CD4-positive, alpha-beta T cell treated with Interleukin-17A for 4 hours (primary cell): ENCODE measurements at places on chromosomes 2 and 18.
A peak's percentile ranks its signal among the peaks of the same experiment; 100 is the strongest.

- no peak for DNase-seq
Observed at GRCh38 chr2:187874786-187875185, 320.6 kb upstream of the TFPI start.

- DNase-seq = no peak
Observed at GRCh38 chr2:7458066-7458465, 540.9 kb downstream of the RNF144A start.

DNA sequence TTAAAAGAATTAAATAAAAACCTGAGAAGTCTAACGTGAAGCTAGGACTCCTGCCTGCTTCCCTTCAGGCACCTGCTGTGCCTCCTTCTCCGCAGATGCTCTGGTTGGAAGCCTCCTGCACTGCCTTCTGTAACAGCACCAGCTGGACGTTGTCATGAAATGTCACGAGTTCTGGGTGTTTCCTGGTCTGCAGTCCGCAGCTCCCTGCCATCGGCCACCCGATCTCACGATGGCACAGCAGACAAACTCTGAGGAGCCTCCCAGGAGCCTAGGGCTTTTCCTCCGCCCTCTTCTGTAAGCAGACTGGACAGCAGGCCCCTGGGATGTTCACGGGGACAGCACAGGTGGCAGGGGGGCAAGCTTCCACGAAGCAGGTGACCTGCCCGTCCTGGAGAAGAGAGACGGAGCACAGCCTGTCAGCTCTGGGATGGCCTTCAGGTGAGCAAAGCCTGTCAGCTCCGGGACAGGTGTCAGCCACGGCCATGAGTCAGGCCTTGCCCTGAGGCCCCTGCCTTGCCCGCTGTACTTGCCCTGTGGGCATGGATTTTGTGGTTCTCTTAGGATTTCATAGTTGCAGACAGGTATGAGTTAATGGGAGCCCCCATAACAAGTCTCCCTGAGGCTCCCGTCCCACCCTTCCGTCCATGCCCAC is 110.3 kb downstream of the PXDN start:
- no peak for DNase-seq

DNA sequence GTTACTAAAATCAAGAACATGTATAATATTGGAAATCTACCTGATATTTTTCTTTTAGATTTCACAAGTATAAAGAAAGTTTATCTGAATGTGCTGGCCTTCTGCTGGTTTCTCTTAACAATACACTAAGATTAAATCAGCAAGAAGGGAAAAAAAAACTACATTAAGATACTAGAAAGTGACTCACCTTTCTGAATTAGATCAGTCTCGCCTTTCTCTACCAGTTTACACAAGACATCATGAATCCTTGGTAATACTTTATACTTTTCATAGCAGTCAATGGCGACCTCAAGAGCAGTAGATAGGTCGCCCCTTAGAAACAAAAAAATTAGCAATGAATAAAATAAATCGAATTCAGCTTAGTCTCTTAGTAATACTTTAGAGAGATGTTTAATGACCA is 61.2 kb downstream of the LRPPRC start:
- DNase-seq = no peak

GRCh38 chr2:161625996-161626395 is 1.8 kb downstream of the SLC4A10 start:
- no peak for DNase-seq

DNA sequence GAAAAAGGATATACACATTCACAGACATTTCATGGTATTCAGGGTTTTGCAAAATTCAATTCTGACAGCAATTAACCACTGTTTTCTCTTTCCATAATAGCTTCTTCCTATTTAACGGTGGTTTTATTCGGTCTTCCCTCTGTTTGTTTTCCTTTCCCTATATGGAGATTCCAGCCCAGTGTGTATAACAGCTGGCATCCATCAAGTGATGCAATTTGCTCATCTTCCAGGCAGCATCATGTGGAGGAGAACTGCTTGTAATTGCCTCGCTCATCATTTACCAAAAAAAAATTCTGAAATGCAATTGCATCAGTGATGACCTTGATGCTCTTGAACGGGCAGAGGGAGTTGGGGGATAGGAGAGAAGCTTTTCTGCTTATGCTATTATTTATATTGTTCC is 165.9 kb upstream of the PGAP1 start:
- DNase-seq = no peak

GRCh38 chr18:48866028-48866733 is 84.6 kb downstream of the SMAD7 start:
- DNase-seq = no peak

GRCh38 chr2:221518201-221518934 is 53.7 kb downstream of the EPHA4 start:
- DNase-seq = peak; percentile 53

- DNase-seq = no peak
Observed at GRCh38 chr18:21369146-21369545, 127.1 kb downstream of the GREB1L start.

DNA sequence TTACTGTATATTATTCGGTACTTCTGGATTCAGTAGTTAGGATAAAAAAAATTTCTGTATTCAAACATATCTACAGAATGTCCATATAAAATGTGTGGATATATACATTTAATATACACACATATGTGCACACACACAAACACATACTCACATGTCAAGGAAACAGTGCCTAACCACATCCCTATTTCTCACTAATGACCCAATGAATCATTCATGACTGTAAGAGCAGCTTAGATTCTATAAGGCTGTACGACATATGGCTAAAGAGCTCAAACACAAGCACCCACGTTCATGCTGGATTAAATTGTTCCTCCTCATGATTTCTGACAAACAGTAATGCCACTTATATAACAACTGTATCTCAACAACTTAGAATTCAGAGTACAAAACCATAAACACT is 457.3 kb downstream of the ADCYAP1 start:
- no peak for DNase-seq

DNA sequence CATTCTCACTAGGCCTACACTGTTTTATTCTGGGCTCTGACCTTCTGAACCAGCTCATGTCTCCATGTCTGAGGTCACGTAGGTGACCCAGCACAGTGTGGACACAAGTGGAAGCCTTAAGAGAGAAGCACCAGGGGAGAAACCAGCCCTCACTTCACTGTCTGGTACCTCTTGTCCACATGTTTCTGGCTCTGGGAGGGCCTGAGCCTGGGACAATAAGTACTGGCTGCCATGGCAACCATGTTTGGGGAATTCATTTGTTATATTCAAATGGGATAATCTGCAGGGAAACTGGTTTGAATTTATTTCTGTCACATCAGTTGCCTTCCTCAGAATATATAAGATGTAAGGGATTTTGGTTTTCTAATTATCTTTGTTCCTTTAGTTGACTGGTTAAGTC is 23.3 kb downstream of the MYO3B start:
- no peak for DNase-seq

DNA sequence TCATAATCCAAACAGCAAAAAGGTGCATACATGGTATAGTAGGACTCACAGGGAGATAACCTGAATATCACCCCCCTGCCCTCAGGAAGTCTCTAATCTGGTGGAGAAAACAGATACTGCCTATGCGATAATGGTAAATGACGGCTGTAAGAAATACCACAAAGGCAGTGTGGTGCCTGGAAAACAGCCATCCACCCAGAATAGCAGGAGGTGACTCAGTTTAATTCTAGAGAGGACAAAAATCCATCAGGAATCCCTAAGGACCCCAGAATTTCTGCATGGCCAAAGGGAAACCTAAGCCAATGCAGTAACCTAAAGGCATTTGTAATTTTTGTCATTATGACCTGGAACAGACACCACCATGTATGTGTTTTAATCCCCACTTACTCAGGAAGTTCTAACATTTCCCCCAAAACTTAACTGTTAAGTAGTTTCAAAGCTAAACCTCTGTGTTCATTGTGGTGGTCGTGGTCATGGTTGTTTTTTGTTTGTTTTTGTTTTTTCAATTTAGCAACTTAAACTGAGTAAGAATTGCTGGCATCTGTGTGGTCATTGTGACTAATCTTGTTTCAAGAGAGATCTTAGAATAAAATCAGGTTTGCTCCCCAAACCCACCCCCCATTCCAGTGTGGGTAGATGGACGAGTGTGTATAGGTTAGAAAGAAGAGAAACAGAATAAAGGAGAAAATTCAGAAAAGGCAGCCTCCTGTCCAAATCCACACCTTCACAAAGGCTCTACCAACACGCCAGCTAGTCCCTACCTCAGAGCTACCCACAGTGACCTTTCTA is 121.5 kb upstream of the CDCA7 start:
- no peak for DNase-seq

DNA sequence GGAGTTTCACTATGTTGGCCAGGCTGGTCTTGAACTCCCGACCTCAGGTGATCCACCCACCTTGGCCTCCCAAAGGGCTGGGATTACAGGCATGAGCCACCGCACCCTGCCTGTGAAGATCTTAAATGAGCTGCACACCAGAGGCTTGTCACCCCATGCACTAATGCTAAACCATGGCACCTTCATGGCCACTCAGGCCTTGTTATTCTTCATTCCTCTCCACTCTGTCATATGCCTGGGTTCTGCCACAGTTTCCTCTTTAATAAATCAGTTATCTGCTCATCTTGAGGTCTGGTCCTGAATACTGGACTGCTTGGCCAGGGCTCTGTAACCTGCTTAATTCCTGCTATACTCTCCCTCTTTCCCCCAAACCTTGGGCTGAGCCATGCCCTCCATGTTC is 303.9 kb upstream of the FBXO11 start:
- DNase-seq = no peak

- no peak for DNase-seq
Observed at GRCh38 chr18:76499637-76500340, 4.7 kb upstream of the ZNF516 start.

DNA sequence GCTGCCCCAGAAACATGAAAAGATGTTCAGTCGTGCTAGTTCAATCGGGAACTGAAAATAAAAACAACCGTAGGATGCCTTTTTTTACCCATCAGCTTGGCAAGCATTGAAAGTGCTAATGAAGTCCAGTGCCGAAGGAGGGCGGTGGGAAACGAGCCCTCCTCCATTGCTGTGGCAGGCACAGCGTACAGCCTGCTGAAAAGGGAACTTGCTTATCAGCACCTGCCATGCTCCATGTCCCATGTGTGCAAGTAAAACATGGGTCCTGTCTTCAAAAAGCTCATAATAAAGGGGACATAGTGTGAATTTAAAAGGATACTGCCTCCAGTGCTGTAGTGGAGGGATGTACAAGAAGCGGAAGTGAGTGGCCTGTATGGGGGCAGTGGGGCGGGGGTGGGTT is 82.4 kb downstream of the ARMC9 start:
- no peak for DNase-seq

DNA sequence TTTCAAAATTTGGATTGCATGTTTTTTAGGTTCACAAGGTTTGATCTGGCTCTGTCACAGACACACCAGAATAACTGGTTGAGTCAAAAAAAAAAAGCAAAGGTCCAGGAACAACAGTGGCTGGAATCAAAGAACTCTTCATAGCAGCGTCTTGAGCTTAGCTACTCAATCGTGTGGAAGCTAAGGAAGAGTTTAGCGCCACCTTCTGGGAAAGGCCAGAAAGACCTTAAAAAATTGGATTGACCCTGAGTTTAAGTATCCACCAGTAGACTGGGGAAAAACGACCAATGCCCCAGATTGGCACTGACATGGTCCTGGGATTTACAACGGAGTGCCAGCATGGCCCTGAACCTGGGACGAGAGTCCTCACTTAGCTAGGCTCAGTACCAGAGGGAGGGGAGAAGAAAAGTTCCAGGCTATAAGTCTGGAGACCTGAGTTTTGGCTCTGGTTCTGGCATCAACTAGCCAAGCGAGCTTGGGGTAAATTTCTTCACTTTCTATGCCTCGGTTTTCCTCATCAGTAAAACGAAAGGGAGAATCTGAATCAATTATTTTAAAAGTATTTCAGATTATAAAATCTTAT is 71.1 kb upstream of the TFCP2L1 start:
- DNase-seq = peak; percentile 13

DNA sequence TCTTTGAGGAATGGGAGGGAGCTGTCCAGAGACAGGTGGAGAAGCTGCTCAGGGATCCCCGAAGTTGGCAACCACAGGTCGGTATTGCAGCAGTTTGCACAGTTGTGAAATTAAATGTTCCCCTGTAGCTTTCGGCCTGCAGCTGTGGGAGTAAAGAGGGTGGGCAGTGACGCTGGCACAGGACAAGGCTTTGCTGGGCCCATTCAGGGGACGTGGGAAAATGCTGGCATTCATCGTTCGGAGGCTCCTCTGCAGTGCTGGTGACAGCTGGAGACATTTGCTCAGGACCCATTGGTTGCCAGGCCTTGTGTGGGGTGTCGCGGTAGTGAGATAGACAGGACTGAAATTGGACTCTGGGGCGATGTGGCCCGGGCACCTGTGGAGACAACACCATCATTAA is 173.7 kb downstream of the MYCN start:
- DNase-seq = no peak

GRCh38 chr2:134836986-134837385 is 1.4 kb upstream of the ACMSD start:
- no peak for DNase-seq

GRCh38 chr18:62346333-62347088 is 21.4 kb downstream of the TNFRSF11A start:
- no peak for DNase-seq
